ENCODE measurements at places on chromosomes 7 and 10.

- DNase-seq, result no peak
Measured at GRCh38 chr10:26881600-26882331, 21.0 kb upstream of the ABI1 start.

- peak; percentile 71 for DNase-seq
Measured at GRCh38 chr10:43781480-43782361, 133.0 kb upstream of the ZNF32 start.

- no peak for DNase-seq
Measured at GRCh38 chr10:35459449-35459847, 123.1 kb downstream of the CCNY start.

DNA sequence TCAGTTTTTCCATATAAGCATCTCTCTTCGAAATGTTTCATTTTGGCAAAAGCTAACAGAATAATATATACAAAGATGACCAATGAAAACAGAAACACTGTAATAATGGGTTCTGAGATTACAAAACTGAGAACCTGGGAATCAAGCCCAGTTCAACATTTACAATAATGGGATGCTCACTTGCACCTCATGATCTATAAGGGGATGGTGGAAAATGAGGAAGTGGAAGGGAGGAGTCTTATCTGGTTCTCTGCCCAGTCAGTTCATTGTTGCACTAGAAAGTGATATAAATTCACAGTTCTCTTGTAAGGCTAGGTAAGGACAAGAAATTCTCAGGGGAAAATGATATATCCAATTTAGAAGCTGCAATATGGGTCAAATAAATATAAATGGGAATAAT lies 31.7 kb upstream of the RHOBTB1 start:
- no peak for DNase-seq

GRCh38 chr7:138164804-138165203 lies 88.5 kb downstream of the AKR1D1 start:
- DNase-seq, result no peak

GRCh38 chr7:149196151-149196704 lies 882 bp downstream of the ZNF282 start:
- no peak for DNase-seq

DNA sequence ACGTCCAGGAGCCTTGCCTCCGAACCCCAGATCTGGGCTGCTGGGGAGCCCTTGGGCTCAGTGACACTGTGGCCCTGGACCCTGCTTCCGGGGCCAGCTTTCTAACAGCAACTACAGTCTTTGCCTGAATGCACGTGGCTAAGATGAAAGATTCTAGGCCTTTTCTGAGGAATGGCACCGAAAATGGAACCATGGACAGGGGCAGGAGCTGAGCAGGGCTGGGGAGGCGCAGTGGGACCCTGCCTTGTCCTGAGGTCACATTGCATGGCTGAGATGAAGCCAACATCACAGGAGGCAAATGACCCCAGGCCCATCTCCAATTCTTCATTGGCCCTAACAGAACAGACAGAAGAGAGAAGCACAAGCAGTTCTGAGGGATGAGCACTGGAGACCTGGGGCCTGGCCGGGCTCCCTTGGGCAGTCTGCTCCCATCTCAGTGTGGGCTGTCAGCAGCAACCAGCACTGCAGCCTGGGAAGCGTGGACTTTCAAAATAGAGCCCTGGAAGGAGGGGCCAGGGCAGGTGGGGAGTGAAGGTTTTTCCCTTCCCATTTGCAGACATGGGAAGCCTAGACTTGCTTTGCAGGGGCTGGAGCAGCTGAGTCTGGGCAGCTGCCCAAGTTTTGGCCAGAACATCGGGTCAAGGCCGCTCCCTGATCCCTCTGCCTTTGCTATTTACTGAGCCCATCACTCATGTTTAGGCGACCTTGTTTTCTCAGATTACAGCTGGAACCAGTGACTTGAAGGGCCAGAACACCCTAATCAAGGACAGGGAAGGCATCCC lies 114.4 kb upstream of the TCERG1L start:
- DNase-seq, result no peak

DNA sequence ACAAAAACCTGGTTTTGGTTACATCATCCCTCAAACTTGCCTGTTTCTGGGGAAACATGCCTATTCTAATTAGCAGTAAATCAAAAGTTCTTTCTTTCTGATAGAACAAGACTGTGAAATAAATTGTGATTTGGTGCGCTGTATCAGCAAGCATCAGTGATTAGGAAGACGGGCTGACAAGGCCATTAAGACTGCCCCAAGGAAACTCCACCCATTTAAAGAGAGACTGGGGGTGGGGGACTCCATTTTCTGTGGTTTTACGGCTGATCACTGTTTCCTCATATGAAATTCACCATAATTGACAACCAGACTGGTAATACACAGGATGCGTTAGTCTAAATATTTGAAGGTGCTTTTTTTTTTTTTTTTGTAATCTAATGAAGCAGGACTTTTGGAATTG lies 68.7 kb downstream of the MBL2 start:
- DNase-seq, result no peak

GRCh38 chr10:99285881-99286280 lies 43.3 kb upstream of the CNNM1 start:
- no peak for DNase-seq

DNA sequence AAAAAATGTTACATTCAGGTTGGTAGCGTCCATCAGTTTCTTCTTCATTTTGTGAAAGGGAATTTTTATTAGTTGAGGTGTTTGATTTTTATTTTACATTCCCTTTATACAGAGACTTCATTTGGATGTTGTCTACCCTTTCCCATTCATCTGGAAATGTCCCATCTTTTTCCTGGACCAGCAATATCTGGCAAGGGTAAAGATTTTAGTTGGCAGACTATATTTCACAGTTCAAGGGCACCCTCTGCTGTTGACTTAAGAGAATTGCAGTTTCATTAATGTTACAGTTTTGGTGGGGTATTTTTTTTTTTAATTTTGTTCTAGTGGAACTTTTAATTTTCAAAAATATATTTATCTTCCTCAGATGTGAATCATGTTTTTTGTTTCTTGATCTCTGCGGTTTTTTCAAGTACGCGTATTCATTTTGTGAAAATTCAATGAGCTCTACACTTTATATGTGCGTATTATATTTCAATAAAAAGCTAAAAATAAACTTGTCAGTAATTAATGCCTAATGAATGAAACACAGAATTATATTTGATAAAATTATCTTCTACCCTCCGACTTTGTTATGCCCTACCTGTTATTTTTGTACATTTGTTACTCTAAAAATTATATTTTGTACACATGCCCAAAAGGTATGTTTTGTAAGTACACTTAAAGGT lies 97.9 kb upstream of the KLF14 start:
- no peak for DNase-seq

DNA sequence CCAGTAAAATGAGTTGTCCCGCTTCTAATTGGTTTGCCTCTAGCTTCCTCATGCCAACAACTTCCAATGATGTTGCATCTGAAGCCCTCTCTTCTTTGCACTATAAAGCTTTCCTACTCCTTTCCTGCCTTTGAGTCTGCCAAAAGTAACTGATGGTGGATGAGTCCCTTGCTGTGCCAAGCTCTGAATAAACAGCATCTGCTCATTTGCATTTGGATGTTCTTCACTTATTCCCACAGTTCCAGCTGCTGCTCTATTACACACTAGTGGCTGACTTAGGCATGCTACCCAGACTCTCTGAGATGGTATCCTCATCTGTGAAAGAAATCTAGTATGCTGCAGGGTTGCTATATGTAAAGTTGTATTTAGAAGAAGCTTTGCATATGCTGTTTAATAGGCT lies 24.9 kb downstream of the SFR1 start:
- no peak for DNase-seq

- DNase-seq, result no peak
Measured at GRCh38 chr7:140284062-140284461, 107.3 kb upstream of the KDM7A start.

DNA sequence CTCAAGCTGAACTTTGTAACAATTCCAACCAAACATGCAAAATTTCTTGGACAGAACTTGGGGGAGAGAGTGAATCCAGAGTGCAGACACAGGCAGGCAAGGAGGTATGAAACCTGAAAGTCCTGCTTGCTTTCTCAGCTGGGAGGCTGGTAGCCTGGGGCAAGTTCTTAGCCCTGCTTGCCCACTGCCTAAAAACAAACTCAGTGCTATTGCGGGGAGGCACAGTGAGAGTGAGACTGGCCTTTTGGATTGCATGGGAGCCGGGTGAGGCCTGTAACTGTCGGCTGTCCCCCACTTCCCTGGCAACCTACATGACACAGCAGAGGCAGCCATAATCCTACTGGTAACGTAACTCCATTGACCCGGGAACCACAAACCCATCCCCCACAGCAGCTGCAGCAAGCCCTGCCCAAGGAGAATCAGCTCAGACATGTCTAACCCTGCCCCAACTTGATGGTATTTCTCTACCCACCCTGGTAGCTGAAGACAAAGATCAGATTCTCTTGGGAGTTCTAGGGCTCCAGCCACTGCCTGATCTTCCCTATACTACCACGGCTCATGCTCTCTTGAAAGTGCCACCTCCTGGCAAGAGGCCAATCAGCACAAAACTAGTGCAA lies 663.6 kb downstream of the GRM8 start:
- DNase-seq, result no peak

- DNase-seq, result no peak
Measured at GRCh38 chr7:116672596-116673456, 830 bp downstream of the MET start.

- DNase-seq, result no peak
Measured at GRCh38 chr7:75953931-75954330, 39.0 kb downstream of the POR start.

- DNase-seq, result no peak
Measured at GRCh38 chr10:13994932-13995331, 335.8 kb downstream of the FRMD4A start.

GRCh38 chr7:44062903-44063295 lies 2.5 kb downstream of the PGAM2 start:
- DNase-seq, result peak; percentile 28

- DNase-seq, result no peak
Measured at GRCh38 chr7:42431873-42432272, 194.9 kb upstream of the GLI3 start.

GRCh38 chr7:66076462-66077329 lies 1.1 kb downstream of the ASL start:
- DNase-seq, result no peak

DNA sequence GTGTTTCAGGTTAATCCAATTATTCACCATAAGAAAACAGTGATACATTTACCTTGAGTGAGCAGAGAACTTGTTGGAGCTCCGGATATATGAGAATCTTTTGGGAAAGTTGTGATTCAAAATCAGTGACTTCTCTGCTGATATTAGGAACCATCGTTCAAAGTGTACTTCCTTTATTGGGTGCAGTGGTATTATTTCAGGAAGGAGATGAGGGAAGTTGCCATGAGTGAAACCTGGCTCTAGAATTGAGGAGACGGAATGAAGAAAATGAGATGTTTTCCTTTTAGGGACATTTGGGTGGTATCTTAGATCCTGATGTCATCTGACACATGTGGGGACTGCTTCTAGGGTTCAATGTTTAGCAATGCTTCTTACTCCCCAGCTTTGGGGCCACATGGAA lies 343.9 kb downstream of the ABCA13 start:
- no peak for DNase-seq

- no peak for DNase-seq
Measured at GRCh38 chr7:156703209-156703608, 62.6 kb downstream of the RNF32 start.

- DNase-seq, result no peak
Measured at GRCh38 chr7:147584771-147585193, 1005.8 kb upstream of the C7orf33 start.

GRCh38 chr10:51048792-51049191 lies 25.5 kb upstream of the PRKG1 start:
- DNase-seq, result no peak

DNA sequence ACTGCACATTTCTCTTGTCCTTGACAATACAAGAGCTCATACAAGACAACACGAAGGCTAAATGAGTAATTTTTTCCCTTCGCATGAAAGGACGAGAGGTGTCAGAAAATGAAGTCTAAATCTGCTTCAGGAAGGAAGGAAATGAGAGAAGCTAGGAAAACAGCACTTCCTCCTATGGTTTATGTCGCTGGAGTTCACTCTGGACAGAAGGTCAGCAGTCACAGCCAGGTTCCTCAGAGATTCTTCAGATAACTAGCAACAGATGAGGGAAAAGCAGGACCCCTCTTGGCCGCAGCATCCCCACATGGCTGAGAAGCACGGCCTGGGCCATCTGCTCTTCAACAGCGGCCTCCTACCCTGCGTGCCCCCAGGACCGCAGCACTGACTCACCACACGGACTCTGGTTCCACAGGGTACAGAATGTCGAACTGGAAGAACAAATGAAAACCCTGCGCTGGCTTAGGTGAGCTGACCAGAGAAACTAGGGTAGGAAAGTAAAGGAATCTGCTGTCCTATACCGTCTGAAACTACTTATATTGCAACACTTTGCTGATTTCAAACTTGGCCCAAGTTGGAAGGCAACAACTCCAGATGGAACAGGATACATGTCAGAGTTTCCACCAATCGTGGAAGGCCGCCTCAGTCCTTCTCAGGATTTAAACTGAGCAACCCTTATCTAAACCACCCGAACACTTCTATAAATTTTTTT lies 26.3 kb downstream of the DNMBP start:
- no peak for DNase-seq

DNA sequence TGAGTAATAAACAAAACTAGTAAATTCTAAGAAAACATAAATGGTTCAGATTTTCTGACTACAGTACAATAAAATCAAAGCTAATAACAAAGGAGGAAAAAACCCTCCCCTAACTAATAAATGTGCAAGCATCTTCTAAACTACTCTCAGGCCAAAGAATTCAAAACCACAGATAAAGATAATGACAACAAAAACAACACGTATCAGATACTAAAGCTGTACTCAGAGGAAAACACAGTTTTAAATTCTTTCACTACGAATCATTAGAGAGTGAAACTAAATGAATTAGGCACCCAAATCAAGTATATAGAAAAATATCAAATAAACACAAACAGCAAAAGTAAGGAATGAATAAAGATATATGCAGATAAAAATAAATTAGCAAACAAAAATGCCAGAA lies 200.9 kb downstream of the TEX36 start:
- no peak for DNase-seq

DNA sequence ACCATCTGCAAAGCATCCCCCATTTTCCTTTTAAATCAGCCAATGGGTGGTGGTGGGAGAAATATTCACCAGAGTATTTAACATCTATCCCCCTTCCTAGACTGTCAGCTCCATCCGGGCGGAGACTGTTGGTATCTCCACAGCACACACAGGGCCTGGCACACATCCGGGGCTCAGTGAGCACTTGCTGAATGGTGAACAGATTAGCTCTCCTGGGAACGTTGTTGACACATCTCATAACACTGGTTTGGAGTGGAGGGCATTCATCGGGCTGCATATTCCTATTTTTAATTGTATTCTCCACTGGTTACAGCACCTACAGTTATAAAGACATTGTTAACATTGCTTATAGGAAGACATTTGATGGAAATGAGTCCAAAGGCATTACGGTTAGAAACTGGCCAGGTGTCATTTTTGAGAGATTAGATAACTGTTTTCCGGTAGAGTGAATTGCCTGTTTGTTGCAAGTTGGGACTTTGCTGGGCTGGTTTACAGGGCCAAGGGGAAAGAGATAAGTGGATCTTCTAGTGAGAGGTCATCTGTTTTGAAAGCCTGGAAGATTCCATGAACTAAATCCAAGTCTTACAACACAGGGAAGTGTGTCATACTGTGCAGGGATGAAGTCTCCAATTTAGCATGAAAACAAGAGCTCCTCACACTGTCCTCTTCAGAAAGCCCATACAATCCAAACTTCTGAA lies 101.8 kb downstream of the EGFR start:
- no peak for DNase-seq

Data from activated effector memory CD4-positive, alpha-beta T cell treated with anti-CD3 and anti-CD28 coated beads, Interleukin-2, amount 50 U/mL, for 16 hours (primary cell).